ENCODE measurements at places on chromosomes 1 and 21.

- DNase-seq, result no peak
These were observed 11.7 kb upstream of the IFNLR1 start for GRCh38 chr1:24198766-24199165.

DNA sequence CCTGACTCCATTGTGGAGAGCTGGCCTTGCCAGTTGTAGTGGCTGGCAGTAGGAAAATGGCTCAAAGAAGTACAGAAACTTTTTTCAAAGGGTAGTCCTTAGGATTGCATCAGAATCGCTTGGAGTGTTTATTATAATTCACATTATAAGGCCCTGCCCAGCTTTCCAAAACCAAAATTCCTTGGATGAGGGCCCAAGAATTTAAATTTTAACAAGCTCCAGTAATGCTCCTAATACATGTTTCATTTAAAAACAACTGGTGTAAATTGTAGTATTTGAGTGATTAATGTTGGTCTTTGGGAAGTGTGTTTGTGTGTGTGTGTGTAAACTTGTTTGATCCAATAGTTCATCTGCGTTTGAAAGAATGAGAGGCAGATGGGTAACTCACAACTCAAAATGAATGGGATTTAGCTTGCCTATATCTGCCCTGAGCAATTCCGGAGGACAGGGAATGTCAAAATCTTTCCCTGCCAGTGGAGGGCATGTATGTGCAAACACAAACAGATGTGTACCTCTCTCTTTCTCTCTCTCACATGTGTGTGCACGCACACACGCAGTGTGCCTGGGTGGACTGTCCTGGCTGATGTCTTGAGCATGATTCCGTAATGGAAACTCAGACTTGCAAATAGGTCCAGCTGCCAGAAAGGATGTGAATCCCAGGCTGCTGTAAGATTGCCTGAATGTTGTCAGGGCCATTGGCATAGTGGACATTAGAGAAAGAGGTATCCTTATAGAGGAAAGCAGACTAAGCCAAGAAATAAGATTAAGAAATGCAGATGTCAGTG lies 293.1 kb downstream of the LMX1A start:
- DNase-seq, result no peak

- DNase-seq, result no peak
These were observed 7.7 kb upstream of the SDHB start for GRCh38 chr1:17061486-17061885.

- DNase-seq, result no peak
These were observed 82.4 kb downstream of the SMYD2 start for GRCh38 chr1:214363386-214363785.

- no peak for DNase-seq
These were observed 64.9 kb downstream of the ARHGEF16 start for GRCh38 chr1:3519301-3519885.

DNA sequence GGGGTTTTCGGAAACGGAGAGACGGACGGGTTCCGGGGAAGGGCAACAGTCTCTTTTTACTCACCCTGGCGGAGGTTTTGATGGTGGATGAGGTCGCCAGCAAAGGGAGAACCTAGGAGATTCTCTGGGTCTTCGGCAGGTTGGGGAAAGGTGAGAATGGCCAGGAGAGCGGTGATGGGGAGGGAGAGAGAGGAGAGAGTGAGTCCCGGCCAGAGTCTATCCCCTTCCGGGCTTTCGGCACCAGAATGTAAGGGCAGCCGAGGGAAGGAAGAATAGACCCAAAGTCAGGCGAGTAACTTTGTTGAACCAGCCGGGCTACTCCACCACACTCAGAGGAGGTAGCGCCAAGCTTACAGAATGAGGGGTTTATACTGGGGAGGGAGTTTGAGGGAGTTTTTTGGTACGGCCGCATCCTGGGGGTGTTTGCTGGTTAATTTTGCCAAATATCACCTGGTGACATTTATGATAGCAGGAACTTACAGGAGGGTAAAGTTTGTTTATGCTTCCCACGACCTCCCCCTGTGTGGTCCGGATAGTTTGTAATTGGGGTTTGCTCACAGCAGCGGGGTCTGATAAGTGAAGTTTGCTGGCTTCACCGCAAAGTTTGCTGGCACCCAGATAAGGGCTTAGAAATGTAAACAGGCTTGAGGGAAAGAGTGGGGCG lies 141.1 kb upstream of the ETV3 start:
- no peak for DNase-seq

DNA sequence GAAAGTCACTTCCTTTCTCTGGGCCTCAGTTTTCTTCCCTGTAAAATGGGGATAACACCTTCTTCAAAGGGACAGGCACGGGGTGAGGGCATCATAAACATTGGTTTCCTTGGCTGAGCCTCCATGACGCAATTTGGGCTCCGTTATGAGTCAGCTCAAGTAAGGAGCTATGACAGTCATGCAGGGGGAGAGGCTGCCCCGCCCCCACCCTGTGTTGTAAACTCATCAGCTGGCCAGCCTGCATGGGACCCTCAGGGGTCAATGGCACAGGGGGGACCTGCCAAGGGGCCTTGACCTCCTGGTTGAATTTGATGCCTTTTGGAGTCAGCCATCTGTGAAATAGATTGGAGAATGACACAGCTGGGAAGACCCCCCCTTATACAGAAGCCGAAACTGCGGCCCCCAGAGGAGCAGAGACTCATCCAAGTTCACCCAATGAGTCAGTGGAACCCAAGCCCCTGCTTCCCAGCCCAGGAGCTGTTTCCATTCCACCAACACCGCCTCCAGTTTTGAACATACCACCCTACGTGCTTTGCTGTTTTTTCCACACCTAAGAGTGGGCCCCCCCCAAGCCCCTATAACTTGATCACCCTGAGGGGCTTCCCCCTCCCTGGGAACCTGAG lies 36.8 kb upstream of the RUNX3 start:
- no peak for DNase-seq

DNA sequence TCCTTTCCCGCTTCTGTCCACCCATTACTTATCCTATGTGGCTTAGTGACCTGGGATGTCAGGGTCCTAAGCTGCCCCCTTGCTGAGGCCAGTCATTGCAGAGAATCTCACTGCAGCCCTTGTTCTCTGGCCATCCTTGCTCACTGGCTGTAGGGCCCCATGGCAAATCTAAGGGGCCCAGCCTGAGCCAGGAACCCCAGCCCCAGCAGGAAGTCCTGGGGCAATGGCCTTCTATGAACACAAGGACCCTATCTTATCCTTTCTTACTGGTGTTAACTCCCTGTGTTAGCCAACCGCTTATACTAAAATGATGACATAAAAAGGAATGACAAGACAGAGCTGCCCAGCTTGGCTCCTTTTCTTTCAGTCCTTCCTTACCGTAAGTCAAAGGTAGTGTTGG lies 29.9 kb downstream of the DHCR24 start:
- no peak for DNase-seq

DNA sequence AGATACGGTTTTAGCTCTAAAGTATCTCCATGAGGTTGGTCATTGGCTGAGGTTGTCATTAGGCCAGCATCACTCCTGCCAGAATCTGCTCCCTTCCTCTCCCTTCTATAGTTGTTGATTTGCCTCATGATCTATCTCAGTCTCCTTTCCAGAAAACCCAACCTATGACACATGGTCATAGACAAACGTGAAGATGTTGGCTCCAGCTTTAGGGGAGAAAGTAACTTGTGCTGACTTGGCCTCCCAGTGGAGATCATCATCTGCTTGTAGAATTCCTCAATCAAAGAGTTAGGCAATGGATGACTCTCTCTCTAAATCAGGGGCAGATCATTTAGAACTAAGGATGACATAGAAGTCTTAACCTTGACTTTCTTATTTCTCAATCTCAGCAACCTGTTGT lies 894.4 kb downstream of the TTLL7 start:
- no peak for DNase-seq

GRCh38 chr1:107653005-107653404 lies 312.0 kb downstream of the VAV3 start:
- DNase-seq, result no peak

DNA sequence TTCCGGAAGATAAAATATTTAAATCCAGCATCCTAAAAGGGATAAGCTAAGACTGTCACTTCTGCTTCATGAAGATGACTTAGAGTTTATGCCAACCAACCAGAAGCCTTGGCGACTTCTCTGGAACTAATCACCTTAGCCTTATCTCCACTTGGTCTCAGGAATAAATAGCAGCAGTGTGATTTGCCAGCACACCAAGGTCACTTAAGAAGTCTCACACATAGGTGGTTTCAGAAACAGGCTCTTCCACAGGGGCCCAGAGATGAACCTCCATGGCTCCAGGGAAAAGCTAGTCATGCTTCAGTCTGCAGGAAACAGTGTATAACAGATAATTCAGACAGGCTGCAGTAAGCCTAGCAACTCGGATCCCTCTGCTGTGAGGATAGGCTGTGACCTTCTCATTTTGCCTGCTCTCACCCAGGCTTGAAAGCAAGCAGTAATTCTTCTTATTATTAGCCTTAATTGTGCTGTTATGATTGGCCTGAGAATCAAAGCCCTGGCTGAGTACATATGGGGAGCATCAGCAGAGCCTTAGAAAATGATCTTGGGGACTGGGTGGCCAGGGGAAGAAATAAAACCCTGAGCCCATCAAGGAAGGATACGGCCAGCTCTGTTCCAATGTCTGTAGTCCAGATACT lies 84.7 kb downstream of the WLS start:
- DNase-seq, result no peak

DNA sequence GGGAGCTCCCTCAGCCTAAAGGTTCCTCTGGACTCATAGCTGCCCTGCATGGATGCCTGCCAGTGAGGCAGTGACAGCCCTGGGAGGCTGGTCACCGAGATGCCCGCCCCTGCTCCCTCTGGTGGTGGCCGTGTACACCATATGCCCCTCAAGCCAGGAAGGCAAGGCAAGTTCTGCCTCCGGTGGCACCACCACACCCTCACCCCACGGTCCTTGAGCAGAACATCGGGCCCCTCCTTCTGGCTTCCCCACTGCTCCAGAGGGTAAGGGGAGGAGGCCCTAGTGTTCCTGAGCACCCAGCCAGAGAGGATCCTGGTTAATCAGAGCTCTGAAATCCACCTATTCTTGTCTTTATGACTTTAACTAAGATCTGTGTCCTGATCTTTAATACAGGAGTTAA lies 1.5 kb upstream of the S100A14 start:
- no peak for DNase-seq

GRCh38 chr1:156120318-156120717 lies 5.8 kb downstream of the LMNA start:
- no peak for DNase-seq

DNA sequence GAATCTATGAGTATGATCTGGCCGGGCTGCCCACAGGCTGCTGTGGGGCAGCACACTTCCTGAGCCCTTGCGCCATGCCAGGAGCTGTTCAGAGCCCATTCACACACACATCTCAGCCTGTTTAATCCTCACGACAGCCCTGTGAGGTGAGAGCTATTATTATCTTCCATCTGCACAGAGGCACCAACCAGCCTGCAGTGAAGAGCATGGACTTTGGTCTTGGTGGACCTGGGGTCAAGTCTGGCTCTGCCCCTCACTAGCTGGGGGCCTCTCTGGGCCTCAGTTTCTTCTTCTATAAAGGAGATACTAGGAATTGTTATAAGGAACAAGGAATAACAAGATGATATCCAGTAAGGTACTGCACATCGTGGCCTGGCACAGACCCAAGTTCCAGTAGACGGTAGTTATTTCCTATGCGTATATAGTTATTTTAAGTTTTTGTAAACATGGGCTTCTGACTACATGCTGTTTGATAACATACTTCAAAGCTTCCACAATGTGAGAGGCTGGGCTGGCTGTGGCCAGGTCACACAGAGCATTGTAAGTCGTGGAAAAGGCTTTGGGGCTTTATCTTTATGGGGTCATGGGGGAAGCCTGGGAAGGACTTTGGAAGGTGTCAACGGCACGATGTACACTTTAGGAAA lies 3.4 kb upstream of the PADI2 start:
- DNase-seq, result no peak

GRCh38 chr1:163410073-163410999 lies 88.6 kb downstream of the NUF2 start:
- DNase-seq, result no peak

DNA sequence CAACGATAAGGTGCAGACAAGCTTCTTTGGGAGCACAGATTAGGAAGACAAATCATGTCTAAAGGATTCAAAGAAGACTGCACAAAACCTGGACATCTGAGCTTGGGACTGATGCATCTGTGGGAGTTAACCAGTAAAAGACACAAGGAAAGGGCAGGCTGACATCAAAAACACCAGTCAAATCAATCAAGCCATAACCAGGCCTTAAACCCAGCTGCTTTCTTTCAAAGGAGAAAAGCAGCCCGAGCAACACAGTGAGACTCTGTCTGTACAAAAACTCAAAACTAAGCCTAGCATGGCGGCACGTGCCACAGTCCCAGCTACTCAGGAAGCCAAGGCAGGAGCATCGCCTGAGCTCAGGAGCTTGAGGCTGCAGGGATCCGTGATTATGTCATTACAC lies 411.6 kb downstream of the SMYD3 start:
- DNase-seq, result no peak

DNA sequence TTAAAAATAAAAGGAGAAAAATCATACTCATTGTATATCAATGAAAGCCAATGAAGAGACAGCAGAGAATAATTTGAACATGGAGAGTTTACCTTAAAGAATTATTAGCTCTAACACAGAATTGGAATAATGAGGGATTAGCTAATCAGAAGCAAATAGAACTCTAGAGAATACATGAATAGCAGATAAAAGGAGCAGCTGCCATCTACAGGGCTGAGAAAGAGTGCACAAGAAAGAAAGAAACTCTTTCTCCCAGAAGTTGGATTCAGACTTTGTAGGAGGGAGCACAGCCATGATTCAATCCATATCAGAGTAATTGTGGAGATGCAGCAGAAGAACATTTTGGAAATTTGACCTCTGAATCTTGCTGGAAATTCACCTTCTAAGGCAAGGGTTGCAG lies 1171.2 kb downstream of the PLA2G4A start:
- DNase-seq, result no peak

DNA sequence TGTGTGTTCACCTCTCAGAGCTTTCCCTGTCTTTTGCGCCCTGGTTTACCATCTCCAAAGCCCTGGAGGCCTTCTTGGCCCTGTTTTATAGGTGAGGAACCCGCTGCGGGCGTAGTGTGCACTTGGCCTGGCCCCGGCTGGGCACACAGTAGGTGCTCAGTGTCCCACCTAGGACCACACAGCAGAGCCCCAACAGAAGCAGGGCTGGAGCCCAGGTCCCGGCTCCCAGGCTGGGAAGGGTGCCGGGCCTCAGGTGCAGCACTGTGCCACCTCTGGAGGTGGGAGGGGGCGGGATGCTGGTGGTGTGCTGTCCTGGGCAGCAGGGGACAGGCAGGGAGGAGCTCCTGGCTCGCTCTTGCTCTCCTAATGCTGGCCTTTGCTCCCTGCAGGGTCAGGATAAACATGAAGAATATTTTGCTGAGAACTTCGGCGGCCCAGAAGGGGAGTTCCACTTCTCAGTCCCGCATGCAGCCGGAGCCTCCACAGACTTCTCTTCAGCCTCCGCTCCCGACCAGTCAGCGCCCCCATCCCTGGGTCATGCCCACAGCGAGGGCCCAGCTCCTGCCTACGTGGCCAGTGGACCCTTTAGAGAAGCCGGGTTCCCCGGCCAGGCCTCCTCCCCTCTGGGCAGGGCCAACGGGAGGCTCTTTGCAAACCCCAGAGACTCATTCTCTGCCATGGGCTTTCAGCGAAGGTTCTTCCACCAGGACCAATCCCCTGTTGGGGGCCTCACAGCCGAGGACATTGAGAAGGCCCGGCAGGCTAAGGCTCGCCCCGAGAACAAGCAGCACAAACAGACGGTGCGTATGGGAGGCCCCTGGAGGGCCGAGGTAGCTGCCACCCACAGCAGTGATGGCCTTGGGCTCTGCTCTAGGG lies 24.8 kb downstream of the COQ8A start:
- no peak for DNase-seq

GRCh38 chr1:172977296-172978017 lies 73.3 kb downstream of the TNFSF18 start:
- DNase-seq, result no peak
